ENCODE measurements at places on chromosomes 13 and 19.

GRCh38 chr13:80684217-80684991, 343.5 kb upstream of the SPRY2 start:
- no peak for DNase-seq

- DNase-seq: no peak
These were observed 52.7 kb downstream of the ATP11A start for GRCh38 chr13:112742583-112742982.

- no peak for DNase-seq
These were observed 11.1 kb downstream of the SLC7A10 start for GRCh38 chr19:33214596-33214995.

DNA sequence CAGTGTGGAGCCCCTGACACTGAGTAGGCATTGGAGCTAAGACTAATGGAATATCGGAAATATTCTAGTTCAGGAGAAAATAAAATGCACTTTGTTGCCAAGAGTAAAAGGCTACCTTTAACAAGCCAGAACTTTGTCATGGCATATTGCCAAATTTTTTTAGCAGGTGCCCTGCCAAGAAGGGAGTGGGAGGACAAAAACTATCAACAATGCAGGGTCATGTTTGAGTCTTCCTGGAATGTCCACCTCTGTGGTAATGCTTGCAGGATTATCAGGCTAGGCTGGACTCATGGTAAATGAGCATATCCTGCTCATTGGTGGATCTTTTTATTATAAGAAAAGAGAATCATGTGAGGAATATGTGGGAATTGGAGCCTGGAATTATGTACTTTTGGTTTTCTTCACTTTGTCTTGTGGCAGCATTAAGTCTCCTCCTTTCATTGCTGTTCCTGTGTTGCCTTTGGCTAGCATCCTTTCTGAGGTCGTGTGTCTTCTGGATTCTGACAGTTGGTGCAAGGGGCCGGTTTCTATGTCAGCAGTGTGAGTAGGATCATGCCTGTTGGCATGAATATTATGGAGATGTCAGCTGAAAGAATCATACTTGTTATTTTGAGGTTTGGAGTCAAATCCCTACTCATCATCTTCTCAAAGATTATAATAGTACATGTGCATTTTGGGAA, 122.9 kb upstream of the SPRY2 start:
- DNase-seq: no peak

DNA sequence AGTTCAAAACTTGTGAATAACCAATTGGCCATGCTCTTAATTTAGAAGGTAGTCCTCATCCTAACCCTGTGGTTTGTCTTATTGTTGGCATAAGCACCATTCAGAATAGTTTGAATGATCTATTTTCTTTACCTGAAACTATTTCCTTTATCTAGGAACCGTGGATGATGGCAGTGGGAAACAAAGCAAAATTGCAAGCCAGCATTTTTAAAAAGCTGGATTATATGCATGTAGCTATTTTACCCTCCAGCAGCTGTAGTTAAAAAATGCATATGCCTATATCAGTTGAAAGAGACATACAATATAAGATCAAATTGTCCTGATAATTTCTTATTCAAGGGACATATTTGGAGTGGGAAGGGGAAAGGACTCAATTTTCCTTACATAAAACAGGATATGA, 19.3 kb downstream of the ZNF613 start:
- DNase-seq: no peak

- no peak for DNase-seq
These were observed 1.7 kb upstream of the CRLF1 start for GRCh38 chr19:18608102-18608804.

DNA sequence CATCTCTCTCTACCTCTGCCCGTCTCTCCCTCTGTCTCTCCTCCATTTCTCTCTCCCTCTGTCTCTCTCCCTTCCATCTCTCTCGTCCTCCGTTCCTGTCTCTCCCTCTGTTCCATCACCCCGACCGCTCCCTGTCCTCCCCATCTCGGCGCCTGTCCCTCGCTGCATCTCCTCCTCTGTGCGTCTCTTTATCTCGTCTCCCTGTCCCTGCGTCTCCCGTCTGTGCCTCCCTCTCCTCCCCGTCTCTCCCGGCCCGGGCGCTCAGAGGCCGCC, 4.6 kb downstream of the GRIN2D start:
- DNase-seq: no peak

- no peak for DNase-seq
These were observed 207.0 kb downstream of the NALCN start for GRCh38 chr13:101209206-101209893.

DNA sequence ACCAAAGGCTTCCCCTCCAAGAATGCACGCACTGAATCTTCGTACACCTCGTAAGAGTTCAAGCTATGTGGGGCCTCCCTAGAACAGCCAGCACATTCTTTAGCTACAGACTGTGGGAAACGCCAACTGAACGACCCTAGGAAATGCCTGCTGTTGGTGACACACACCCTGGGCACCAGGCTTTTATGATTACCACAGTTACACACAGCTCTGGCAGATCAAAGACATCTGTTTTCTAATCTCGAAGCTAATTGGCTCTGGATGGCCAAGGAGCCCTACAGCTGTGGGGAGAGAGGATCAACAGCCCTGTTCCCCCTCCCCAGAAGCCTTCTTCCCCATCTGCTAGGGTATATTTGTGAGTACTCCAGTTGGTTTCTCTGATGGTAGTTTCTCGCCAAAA, 123.0 kb downstream of the COL4A1 start:
- DNase-seq: no peak
